Left ventricle myocardium superior (tissue), 1 donor: ENCODE measurements at places on chromosomes 3 and 15. TPM values are rescaled to one million over a fixed set of nuclear protein-coding genes. Genes with fewer than 3 reads are reported as not detected.

Gene GOLGA6L10
- total RNA-seq: 0.07 TPM

DNA sequence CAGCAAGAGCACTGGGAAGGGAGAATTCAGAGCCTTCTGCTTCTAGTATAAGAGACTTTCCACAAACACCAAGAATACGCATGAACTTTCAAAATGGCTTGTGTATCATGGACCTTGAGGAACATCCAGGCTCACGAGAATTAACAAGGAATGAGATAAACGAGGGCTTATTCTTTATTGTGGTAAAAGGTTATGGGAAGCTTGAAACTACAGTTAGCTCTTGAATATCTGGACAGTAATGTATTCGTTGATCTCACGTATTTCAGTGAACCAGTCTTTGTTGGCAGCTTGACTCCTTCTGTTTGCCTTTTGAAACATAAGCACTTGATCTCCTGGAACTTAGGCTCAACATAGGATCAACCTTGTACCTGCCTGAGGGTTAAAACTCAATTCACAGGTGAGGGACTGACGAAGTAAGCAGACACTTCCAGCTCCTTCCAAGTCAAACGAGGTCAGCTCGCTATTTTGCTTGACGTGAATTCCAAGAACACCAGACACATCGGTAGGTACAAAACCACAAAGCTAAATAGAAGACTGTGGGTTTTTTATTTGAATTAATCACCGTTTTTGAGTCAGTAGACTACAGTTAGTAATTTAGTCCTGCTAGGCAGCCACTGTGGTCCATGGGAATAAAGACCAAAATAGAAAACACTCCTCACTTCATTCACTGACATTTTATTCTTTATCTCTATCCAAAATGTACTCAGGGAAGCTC lies 30.8 kb downstream of the GALNT15 start:
- no peak for DNase-seq

DNA sequence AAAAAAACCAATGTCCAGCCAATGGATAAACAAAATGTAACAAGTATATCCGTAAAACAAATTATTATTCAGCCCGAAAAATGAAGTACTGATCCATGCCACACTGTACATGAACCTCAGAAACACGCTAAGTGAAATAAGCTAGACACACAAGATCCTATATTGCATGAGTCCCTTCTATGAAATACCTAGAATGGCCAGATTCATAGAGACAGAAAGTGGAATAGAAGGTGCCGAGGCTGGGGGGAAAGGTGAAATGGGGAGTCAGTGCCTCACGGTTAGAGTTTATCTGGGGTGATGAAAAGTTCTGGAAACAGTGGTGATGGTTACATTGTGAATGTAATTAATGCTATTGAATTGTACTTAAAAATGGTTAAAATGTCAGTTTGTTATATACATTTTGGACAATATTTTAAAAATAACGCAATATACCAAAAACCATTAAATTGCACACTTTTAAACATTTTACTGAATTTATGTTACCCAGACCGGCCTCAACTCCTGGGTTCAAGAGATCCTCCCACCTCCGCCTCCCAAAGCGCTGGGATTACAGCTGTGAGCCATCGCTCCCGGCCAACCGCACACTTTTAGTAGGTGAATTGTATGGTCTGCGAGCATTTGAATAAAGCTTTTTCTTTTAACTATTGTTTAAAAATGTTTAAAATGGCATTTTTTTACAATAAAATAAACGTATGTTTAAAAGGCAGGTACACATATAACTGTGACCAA lies 2.1 kb downstream of the RNF168 start:
- DNase-seq: no peak

DNA sequence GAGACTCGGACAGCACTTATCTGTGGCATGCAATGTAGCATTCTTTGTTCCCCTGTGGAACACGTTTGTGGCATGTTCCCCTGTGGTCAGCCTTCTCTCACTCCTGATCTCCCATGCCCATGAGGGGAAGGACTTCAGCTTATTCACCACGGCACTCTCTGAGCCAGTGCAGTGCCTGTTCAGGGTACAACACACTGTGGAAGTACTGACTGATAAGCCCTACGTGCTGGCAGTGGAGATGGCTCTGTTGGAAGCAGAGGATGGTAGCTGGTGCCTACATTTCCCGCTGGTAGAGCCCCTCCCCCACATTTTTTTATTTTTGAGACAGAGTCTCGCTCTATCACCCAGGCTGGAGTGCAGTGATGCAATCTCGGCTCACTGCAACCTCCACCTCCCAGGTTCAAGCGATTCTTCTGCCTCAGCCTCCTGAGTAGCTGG lies 43.5 kb upstream of the ETV5 start:
- no peak for DNase-seq

DNA sequence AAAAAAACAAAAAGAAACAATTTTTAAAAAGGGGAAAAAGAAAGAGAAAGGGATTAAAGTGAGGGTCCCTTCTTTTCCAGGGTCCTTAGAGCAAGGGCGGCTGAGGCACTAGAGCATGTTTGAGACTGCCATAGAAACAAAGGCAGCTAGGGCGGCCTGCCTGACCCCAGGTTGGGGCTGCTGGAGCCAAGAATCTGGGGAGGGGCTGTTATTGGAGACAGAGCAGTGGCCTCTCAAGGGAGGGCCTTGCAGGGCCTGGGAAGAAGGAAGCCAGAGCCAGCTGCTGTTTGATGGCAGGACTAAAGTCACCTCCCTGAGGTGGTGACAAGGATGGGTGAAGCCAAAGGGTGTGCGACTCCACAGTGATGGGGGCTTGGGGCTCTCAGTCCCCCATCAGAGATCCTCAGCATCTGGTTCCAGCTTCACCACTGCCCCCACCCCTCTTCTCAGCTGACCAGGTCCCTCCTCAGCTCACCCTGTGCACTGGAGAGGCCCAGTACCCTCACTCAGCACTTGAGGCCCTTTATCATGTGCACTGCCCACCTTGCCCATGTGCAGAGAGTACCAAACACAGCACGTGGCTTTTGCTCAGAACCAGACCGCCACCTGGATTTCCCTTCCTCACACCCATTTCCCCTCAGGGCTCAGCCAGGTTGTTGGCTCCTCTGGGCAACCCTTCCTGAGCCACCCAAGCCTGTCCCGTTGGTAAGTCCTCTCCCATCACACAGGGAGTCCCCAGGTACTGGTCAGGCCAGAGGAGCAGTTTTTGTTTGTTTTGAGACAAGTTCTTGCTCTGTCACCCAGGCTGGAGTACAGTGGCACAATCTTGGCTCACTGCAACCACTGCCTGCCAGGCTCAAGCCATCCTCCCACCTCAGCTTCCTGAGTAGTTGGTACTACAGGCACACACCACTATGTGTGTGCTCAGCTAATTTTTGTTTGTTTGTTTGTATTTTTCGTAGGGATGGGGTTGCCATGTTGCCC lies 1.7 kb downstream of the TMEM89 start:
- no peak for DNase-seq
